ENCODE measurements at places on chromosomes 12 and 14.

DNA sequence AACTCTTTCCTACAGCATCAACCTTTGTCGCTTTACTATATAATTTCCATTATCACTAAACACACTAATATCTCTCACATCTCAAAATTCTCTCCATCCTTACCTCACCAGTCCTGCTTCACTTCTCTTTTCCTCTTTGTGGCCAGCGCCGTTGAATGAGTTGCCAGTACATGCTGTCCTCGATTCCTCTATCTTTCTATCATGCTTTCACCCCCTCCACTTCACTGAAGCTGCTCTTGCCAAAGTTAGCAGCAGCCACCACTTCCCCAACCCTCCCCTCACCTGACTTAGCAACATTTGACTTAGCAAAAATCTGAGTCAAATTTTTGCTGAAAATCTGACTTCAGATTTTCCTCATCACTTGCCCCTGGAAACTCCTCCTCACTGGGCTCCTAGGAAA lies 210.4 kb downstream of the ANO6 start:
- no peak for DNase-seq

- DNase-seq, result no peak
Observed at GRCh38 chr12:99686142-99686541, 38.6 kb downstream of the GARIN6 start.

- no peak for DNase-seq
Observed at GRCh38 chr14:24434036-24434435, 4.3 kb downstream of the KHNYN start.

DNA sequence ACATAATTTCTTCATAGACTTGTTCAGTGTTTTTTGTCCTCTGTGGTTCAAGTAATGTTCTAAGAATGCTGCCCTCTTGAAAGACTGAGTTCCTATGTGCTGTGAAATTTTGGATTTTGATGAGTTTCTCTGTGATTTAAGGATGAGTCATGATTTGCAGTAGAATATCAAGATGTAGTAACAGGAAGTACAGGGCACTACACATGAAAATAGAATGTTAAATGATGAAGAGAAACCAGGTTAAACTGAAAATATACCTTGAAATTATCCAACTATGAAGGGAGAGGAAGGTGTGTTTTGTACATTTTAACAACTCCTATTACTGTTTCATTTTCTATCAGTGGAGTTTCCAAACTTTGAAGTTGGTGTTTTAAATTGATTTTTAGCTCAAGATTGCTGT lies 4.8 kb downstream of the ELK3 start:
- DNase-seq, result no peak

DNA sequence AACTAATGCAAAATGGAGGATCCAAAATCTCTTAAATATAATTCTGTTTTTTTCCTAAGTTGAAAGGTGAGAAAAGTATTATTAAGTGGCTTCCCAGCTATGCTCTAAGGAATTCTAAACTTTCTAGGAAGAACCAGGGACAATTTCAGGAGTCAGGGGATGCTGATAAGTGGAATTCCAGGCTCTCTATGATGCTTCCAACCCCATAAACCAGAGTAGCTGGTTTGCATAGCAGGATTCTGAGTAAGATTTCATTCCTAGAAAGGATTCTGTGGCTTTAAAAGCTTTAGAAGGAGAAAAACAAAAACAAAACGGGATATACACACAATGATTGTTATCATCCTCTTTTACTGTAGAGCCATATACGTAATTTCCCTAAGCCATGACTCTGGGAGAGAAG lies 93.9 kb downstream of the SLC16A7 start:
- DNase-seq, result no peak

DNA sequence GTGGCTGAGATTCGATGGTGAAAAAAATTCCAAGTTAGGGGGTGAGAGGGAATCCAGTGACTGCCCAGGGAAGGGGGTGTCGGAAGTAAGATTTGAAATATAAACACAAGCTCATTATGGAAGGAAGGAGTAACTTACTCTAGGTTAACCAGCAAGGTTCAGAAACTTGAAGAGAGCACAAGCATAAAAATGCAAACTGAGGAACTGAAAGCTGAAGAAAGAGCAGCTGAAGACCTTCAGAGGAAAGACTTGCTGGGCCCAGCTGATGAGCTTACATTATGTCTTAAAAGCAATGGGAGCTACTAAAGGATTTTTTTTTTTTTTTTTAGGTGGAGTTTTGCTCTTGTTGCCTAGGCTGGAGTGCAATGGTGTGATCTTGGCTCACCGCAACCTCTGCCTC lies 189.7 kb upstream of the GRIN2B start:
- no peak for DNase-seq

GRCh38 chr14:33589334-33589733 lies 361.5 kb downstream of the EGLN3 start:
- peak; percentile 46 for DNase-seq

GRCh38 chr12:24773996-24774395 lies 174.9 kb downstream of the BCAT1 start:
- DNase-seq, result no peak

- DNase-seq, result peak; percentile 47
Observed at GRCh38 chr12:116152268-116152667, 125.2 kb downstream of the MED13L start.

DNA sequence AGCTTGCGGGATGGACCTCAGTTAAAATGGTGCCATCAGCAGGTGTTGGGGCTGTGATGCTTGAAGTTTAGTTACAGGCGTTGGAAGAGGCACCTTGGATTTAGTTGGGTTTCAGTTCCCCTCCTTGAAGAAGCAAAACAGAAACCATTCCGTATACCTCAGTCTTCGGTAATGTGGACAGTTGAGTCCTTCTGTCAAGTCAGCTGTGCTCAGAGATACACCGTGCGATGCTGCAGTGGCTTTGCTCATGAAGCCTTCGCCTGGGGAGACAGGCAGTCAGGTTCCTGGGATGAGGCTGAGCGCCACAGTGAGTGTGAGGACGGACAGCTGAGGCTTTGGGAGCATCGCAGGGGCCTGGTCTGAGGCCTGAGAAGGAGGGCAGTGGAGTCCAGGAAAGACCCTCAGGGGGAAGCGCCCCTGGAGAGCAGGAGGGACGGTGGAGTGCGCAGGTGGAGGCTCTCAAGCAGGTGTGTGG lies 7.4 kb downstream of the RAN start:
- no peak for DNase-seq

DNA sequence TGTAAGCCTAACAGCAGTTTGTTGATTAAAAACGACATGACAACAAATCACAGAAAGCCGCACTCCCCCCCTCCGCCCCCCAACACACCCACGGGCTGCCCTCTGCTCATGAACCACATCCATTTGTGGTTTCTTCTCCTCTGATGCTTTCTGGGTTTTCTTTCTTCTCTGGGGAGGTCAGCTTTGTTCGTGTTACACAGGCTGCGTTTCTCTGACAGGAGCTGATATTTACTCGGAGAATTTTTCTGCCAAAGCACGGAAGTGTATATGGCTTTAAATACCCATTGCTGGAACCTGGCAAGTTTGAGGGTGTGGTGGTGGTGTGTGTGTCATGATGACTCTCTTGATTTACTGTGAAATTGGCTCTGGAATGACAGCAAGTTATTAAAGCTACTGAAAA lies 883.7 kb upstream of the TMEM132C start:
- peak; percentile 14 for DNase-seq

- DNase-seq, result no peak
Observed at GRCh38 chr14:81298911-81299310, 78.2 kb upstream of the GTF2A1 start.

DNA sequence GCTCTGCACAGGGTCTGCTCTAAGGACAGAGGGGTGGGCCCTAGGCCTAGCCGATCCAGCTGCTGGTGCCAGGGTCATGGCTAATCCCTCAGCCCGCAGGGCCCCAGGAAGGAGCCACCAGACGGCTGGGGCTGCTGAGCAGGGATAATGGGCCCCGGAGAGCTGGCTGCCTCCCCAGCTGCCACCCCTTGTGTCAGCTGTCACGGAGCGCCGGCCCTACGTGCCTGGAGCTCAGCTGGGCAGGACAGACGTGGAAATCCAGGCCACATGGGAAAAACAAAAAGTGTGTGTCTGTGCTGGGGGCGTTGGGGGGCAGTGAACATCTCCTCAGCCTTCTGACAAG lies 36.2 kb downstream of the CHGA start:
- no peak for DNase-seq

- no peak for DNase-seq
Observed at GRCh38 chr14:103686831-103687485, 28.3 kb downstream of the XRCC3 start.

GRCh38 chr14:100670017-100670752 lies 56.5 kb upstream of the DLK1 start:
- no peak for DNase-seq

- no peak for DNase-seq
Observed at GRCh38 chr14:99790201-99790977, 2.8 kb upstream of the EML1 start.

- no peak for DNase-seq
Observed at GRCh38 chr14:99971941-99972747, 93.1 kb upstream of the EVL start.

- DNase-seq, result no peak
Observed at GRCh38 chr14:79967453-79967852, 243.9 kb downstream of the DIO2 start.

- DNase-seq, result no peak
Observed at GRCh38 chr12:43098766-43099550, 453.0 kb downstream of the ADAMTS20 start.

DNA sequence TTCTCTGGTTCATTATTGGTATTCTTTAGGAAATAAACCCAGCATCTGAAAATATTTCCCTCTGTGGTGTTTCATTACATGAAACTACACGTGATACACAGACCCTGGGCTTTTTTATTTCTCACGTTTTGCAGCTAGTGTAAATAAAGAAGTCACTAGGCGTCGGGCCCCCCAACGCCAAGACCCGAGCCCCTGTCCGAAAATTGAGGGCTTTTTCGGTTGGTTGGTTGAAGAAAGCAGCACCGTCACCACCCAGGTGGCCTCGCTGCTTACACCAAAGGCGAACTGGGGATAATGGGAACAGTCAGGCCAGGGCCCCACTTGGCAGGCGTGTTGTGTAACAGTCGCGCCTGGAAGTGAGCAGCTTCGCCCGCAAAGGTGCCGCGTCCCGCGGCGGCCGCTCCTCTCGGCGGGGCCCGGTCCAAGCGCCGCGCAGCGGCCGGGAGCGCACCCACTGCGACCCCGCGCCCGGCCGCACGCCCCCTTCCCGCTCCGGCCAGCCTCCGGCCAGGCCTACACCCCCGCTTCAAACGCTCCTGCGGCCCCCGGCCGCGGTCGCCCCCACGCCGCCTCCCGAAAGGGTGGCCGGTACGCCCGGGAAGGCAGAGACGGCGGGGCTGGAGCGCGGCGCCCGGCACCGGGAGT lies 1.2 kb downstream of the DUSP16 start:
- no peak for DNase-seq

DNA sequence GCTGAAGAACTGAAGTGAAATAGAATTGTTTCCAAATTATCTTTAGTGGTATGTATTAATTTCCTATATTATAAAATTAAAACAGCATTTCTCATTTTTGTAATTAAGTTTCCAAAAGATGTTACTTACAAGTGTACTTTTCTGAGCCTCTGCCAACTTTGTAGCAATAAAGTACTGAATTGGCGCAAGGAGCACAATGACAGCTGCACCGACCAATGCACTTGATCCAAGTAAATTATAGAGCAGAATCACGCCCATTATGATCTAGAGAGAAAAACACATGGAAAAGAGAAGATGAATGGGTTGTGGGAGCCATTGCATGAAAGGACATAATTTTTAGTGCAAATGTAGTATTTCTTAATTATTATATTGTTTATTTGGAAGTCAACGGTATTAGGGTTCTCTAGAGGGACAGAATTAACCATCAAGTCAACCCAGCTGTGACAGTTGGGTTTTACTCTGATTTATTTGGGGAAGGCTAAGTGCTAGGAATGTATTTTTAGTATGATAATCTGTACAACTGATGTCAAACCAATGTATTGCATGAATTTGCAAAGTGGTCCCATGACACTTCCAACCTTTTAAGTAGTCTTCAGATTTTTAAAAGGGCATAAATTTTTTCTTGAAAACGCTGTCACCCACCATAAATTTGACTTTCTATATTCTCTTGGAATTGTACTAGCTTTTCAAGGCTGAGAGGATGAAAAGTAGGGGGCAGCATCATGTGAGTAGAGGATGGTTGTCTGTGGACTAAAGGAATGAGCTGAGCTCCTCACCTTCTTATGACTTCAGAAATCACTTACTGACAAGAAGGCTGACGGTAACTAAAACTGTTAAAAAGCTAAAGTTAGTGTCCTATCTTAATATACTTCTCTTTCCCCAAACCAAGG lies 33.0 kb downstream of the ABCC9 start:
- DNase-seq, result no peak

DNA sequence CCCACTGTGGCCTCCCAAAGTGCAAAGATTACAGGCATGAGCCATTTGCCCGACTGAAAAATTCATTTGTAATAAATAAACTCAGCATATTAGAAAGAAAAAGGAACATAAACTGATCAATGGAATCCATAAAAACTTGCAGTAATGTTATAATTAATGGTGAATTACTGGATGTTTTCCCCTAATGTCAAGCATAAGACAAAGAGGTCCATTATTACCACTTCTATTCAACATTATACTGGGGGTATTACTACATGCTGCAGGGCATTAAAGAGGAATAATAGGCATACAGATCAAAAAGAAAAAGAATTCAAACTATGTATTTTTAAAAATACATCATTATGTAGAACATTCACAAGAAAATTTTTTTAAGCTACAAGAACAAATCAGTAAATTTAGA lies 926.8 kb downstream of the LRFN5 start:
- no peak for DNase-seq

DNA sequence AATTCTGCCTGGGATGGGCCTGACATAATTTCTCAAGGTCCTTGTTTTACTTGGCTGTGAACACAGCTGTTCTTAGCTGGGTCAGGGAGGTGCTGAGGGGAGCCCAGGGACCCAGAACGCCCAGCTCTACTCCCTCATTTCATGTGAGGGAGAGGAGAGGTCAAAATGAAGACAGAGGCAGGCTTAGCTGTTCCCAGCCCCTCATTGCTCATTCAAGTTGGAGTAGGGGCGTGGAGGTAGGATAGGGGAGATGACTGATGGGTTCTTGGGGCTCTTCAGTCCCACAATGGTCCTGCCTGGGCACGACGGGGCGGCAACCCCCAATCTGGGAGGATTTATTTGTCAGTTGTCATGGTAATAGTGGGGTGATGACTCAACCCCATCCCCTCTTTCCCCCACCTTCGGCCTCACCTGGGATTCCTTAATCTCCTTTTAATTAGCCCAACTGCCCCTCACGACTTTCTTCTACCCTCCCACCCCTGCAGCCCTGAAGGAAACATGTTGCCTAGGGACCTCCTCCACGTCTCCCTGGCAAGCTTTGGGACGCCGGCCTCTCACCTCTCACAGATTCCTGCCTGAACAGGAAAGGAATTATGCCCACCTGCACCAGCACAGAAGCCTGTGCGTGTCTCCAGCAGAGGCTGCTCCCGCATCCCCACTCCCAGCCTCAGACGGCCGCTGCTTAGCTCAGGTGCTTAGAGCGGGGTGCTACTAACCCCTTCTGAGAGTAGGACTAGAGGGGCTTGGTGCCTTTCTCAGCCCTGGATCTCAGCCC lies 10.2 kb downstream of the SPRYD3 start:
- DNase-seq, result no peak

- no peak for DNase-seq
Observed at GRCh38 chr12:66482351-66483203, 180.3 kb downstream of the HELB start.

DNA sequence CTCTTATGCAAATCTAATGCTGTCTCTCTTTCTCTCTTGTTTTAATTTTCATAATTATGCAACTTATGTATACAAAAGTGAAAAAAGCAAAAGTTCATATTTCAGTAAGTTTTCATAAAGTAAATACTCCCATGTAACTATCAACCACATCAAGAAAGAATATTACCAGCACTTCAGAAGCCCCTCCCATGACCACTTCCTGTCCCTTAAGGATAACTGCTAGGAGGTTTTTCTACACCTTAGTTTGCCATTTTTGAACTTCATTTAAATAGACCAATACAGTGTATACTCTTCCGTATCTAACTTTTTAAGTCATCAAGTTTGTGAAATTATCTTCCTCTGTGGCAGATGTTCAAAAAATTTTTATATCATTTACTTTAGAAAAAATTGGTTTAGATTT lies 547 bp upstream of the OR4K15 start:
- no peak for DNase-seq
